Left colon (tissue), 2 donors: ENCODE measurements at places on chromosomes 3 and 15.

GRCh38 chr3:39261726-39262125 is 18.1 kb downstream of the CX3CR1 start:
- no peak for DNase-seq

DNA sequence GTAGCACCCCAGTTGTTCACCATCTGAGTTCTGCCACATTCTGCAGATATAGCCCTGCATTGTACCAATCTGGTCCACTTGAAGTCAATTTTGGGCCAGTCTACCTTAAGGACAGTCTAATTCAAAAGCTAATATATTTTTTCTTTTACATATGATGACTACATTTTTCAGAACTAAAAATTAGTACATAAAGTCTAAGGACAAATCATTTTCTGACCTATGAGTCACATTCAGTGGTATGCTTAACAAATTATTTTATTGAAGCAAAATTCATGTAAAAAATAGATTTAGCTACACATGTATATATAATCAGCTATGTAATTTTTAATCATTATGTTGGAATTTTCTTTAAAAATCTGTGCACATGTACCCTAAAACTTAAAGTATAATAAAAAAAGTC is 52.1 kb upstream of the IL12A start:
- no peak for DNase-seq

DNA sequence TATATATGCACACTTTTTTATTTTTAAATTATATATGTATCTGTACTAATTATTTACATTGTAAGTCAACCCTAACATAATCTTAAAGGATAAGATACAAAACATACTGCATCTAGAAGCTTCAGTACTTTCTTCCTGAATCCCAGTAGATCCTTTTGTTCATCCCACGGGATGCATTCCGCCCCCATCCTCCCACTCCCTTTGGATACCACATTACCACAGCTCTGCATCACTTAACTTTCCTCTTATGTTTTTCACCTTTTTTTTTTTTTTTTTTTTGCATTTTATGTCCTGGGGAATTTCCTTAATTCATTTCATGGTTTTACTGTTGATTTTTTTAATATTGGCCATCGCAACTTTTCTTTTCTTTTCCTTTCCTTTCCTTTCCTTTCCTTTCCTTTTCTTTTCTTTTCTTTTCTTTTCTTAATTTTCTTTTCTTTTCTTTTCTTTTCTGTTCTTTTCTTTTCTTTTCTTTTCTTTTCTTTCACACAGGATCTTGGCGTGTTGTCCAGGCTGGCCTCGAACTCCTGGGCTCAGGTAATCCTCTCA is 3.0 kb downstream of the OPA1 start:
- DNase-seq, result no peak

DNA sequence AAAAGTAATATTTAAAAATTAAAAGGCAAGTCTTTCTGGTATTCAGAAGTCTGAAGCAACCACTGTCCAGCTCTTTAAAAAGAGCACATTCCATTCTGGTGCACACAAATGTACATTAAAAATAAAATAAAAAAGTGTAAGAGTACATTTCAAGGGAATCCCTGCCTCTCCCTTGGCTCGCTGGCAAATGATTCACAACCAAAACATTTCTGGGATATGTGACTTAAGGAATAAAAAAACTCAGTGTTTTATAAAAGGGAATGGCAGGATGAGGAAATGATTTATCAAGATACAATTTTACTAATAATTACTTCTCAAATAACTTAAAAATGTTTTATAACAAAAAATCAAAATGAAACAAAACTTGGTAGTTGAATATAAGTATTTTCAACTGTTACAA is 23.8 kb upstream of the ANXA2 start:
- DNase-seq, result no peak

- no peak for DNase-seq
Measured at GRCh38 chr15:40443846-40444245, 3.1 kb downstream of the BAHD1 start.

GRCh38 chr3:116233711-116234357 is 211.5 kb downstream of the LSAMP start:
- DNase-seq, result no peak

DNA sequence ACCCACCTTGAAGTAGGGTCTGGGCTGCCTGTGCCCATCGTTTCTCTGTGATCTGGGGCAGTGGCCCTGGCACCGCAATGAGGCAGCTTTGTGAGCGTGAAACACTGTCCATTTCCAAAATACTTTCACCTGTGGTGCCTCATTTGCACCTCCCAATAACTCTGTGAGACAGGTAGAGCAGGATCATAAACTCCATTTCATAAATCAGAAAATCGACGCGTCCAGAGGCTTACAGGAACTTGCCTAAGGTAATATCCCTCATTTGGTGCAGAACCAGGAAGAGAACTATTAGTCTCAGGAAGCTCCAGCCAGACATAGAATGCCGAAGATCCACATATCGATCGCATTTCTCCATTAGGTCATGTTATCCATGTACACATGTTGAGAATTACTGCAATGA is 38.2 kb upstream of the SEMA4B start:
- no peak for DNase-seq

DNA sequence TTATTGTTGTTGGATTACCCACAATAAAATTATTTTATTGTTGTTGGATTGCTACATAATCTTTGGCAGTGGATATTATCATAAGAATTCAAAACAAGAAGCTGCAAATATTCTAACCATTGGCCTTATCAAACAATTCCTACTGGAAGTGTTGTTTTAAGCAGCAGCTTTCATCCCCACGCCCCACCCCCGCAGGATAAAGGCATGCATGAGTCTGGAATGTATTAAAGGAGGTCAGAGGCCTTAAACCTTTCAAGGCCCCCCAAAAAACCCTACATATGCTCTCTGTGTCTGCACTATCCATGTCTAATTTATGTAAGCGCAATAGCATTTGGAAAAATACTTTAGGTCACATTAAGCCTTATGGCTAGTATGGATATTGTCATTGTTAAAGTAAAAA is 23.1 kb downstream of the P3H2 start:
- DNase-seq, result peak; percentile 14

GRCh38 chr15:42148808-42149492 is 7.5 kb downstream of the PLA2G4F start:
- DNase-seq, result no peak

GRCh38 chr3:156668073-156668763 is 6.2 kb upstream of the TIPARP start:
- DNase-seq, result peak; percentile 74

DNA sequence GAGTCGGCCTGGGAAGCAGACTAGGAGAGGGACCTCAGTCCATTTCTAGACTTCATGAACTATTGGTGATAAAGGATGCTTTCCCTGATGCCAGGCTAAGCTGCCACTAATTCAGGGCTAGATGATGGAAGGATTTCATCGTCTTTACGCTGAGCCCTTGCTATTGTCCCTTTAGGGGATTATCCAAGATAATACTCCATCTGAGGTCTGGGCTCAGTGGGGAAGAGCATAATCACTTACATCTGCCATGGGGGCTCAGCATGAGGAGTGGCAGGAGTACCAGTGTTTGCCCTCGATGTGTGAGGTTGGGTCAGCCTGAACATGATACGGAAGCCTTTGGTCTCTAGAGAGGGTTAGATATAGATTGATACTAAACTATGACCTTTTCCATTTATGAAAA is 47.3 kb downstream of the PTPRG start:
- DNase-seq, result no peak

- DNase-seq, result no peak
Measured at GRCh38 chr3:145716519-145716918, 444.5 kb downstream of the PLOD2 start.

GRCh38 chr15:73752806-73753193 is 351 bp downstream of the INSYN1 start:
- no peak for DNase-seq

- DNase-seq, result no peak
Measured at GRCh38 chr15:34610354-34610753, 26.9 kb upstream of the GOLGA8B start.

- no peak for DNase-seq
Measured at GRCh38 chr15:81443040-81443820, 69.2 kb upstream of the TMC3 start.

GRCh38 chr3:106275592-106275991 is 406.8 kb upstream of the CBLB start:
- no peak for DNase-seq

DNA sequence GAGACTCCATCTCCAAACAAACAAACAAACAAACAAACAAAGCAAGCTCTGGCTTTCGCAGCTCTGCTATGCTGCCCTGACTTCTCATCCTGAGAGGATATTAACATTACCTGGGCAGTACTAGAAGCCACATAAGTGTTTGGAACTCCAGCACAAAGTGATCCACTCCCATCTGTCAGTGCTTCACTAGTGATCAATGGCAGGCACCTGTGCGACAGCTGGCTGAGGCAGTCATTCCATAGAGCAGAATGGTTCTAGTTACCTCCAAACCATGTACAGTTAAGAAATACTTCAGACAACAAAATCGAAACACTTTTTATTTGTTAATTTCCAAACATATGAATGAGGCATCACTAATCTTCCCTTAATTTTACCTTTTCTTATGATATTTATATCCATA is 2.8 kb upstream of the MB21D2 start:
- DNase-seq, result no peak

DNA sequence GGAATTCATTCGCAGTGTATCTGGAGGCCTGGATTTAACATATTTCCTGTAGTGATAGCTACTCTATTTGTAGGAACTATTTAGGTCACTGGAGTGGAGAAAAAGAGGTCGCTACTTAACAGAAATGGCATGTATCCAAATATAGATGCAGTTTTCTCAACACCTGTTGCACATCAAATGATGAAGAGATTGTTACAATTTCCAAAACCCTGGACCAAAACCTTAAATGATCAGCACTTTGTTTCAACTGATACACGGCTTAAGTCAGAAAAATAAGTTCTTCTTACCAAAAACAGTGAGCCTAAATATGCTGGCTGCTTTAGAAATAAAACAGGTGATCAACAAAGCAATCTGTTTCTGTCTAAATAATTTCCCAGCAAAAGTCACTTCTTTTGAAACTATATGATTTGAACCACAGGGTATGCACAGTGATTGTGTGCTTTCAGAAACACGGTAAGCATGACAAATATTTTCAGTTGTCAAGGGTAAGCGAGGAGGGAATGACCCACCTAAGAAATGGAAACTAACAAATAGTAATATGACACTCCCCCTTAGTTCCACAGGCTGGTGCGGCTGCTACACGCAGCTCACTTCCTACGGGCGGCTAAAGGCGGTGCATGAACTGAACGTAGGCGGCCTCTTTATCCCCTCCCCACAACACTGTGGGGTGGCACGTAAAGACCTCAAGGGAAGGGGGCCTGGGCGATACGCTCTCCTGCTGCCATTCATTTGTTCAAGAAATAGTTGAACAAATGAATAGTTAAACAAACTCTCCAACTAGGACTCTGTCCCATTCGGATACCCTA is 1.1 kb downstream of the EHD4 start:
- DNase-seq, result peak; percentile 75

GRCh38 chr3:41288785-41289184 is 89.5 kb downstream of the CTNNB1 start:
- DNase-seq, result no peak

- no peak for DNase-seq
Measured at GRCh38 chr15:69780981-69781380, 316.7 kb downstream of the TLE3 start.

- DNase-seq, result no peak
Measured at GRCh38 chr3:170151536-170151935, 30.0 kb downstream of the PHC3 start.

- DNase-seq, result peak; percentile 24
Measured at GRCh38 chr3:136750209-136750896, 1.8 kb downstream of the STAG1 start.

- no peak for DNase-seq
Measured at GRCh38 chr3:11384074-11384473, 111.9 kb downstream of the ATG7 start.

DNA sequence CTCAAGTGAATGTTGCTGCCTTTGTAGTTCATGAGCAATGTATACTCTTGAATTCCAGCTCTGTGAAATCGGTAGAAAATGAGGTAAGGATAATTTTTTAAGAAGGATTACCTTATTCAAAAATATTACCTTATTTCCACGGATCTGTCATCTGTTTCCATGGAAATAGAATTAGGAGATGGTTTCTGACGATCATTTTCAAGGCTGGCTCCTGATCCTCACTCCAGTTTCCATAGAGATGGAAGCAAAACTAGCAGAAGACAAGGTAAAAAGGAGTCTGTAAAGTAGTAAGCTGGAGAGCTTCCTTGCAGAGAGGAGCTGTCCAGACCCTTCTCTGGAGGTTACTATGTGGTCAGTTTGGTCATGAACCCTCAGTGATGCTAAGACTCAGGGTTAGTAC is 55.5 kb downstream of the CACNA2D3 start:
- DNase-seq, result no peak

GRCh38 chr3:122681974-122682409 is 1.4 kb downstream of the PARP14 start:
- DNase-seq, result no peak

DNA sequence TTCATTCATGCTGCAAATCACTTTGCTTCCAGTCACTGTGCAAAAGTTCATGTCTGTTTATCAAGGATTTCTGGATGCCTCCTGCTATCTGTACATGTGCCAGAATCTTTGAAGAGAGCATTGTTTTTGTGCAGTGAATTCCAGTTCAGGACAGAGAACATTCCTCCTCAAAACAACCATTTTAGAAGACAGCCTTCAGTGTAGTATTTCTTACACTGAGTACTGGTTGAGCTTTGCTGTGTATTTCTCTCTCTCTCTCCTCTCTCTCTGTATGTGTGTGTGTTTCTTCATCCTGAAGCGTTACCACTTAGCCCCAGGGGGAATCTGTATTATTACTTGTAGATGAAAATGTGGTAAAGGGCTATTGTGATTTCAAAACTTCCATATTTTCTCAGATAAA is 123.8 kb upstream of the CHL1 start:
- no peak for DNase-seq

DNA sequence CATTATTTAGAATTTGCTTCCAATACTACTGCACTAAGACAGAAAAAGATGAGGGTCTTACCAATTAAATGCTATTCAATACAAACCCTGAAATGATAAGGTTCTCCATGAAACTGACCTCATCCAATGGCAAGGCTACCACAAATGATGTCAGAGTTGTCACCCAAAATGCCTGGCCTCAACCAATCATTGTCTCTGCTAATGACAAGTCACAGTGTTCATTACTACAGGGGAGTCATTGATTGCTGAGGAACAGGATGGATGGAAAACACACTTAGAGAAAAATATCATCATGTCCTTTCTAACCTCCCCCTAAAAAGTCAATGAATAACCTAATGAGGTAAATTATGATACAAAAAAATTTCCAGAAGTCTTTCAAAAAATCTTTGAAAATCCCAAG is 91.0 kb downstream of the FOXP1 start:
- DNase-seq, result no peak
